ENCODE measurements at places on chromosomes 5 and 9.
A peak's percentile ranks its signal among the peaks of the same experiment; 100 is the strongest.

GRCh38 chr5:76790632-76791290, 28.1 kb upstream of the F2RL1 start:
- peak overlapping the region; percentile 66 for H3K27ac ChIP-seq
- H3K4me1 ChIP-seq, result peaks cover 32% of the 10 kb centered on the region
- DNase-seq, result no peak
- H3K4me3 ChIP-seq, result no peak overlapping the region
- no peaks in the 10 kb centered on the region for H3K27me3 ChIP-seq

GRCh38 chr5:115350894-115351293, 54.4 kb upstream of the CCDC112 start:
- H3K27ac ChIP-seq, result no peak overlapping the region
- no peaks in the 10 kb centered on the region for H3K36me3 ChIP-seq
- no peak overlapping the region for H3K4me3 ChIP-seq
- H3K27me3 ChIP-seq, result no peaks in the 10 kb centered on the region

- no peak for DNase-seq
- H3K27ac ChIP-seq, result no peak overlapping the region
- no peak overlapping the region for H3K4me3 ChIP-seq
- H3K4me1 ChIP-seq, result no peaks in the 10 kb centered on the region
- no peaks in the 10 kb centered on the region for H3K36me3 ChIP-seq
- peaks cover 13% of the 10 kb centered on the region for H3K27me3 ChIP-seq
Observed at GRCh38 chr9:19663570-19663969, 125.3 kb downstream of the SLC24A2 start.

- H3K27me3 ChIP-seq, result no peaks in the 10 kb centered on the region
- no peak overlapping the region for H3K4me3 ChIP-seq
- H3K27ac ChIP-seq, result no peak overlapping the region
- H3K4me1 ChIP-seq, result peaks cover 9% of the 10 kb centered on the region
Observed at GRCh38 chr9:132062806-132063205, 16.9 kb downstream of the MED27 start.

DNA sequence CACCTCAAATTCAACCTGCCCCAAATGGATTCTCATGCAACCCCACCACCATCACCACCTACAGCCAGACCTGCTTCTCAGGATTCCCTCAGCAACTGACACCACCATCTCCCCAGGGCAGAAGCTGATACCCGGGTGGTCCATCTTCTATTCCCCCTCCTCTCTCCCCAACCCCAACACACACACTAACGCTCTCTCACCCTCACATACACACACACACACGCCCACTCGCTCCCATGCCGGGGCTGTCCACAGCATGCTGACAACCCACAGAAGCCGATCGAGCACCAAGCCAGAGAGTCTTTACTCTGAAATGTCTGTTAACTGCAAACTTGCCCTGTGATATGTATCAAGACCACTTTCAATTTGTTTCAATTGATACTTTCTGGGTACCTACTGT, 28.4 kb downstream of the B4GALT1 start:
- peaks cover 65% of the 10 kb centered on the region for H3K4me1 ChIP-seq
- no peak for DNase-seq
- no peaks in the 10 kb centered on the region for H3K27me3 ChIP-seq

DNA sequence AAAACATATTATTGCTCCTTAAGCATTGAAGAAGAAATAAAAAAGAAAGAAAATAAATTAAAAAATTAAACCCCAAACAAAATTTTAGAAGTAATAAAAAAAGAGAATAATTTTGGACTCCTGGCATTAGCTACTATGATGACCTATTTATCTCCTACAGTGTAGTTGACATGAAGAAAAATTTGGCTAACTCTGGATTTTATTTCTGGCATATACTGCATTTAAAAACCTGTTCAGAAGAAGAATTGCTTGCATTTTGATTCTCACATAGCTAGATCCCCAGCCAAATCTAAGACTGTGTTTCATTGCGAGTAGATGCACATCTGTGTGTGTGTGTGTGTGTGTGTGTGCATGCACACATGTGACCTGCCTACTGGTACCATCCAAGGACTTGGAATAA, 30.1 kb upstream of the GABRG2 start:
- H3K36me3 ChIP-seq, result no peaks in the 10 kb centered on the region
- H3K4me3 ChIP-seq, result no peak overlapping the region
- no peak overlapping the region for H3K27ac ChIP-seq
- no peaks in the 10 kb centered on the region for H3K4me1 ChIP-seq
- no peaks in the 10 kb centered on the region for H3K27me3 ChIP-seq
- DNase-seq, result no peak

DNA sequence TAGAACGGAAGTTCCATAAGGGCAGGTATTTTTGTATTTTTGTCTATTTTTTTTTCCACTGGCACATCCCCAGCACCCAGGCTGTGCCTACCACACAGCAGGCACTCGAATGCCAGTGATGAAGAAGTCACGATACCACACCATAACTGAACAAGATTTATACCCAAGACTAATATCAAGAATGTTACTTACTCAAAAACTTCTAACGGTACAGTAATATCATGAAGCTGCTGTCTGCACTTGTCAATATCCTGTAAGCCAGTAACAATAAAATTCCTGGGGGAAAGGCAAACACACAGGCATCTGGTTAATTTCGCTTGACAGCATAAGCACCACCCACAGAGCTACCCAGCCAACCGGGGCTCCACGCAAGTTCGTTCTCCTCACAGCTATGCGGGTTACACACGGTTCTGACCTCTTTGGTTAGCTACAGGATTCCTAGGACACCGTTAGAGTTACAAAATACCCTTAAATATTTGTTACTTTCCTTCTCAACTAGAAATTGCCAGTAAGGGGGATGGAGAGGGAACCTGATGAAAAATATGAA, 1.3 kb downstream of the MED10 start:
- H3K27ac ChIP-seq, result peak overlapping the region; percentile 98
- H3K27me3 ChIP-seq, result peaks cover 3% of the 10 kb centered on the region
- DNase-seq, result no peak
- peaks cover 41% of the 10 kb centered on the region for H3K36me3 ChIP-seq

DNA sequence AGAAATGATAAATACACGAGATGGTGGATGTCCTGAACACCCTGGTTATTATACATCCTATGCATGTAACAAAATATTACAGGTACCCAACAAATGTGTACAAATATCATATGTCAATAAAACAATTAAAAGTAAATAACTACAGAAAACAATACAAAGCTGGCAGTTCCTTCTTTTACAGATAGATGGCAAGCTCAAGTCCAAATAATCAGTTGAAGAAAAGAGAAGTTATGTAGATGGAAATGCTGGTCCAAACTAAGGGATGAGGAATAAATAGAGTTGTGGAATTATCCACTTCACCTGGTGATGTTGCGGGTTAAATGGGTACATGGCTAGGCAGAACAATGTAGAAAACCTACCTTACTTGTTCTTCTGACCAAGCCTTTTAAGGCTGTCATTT, 79.4 kb downstream of the PALM2AKAP2 start:
- no peaks in the 10 kb centered on the region for H3K27me3 ChIP-seq
- no peaks in the 10 kb centered on the region for H3K36me3 ChIP-seq
- H3K4me3 ChIP-seq, result no peak overlapping the region
- peaks cover 19% of the 10 kb centered on the region for H3K4me1 ChIP-seq
- no peak for DNase-seq

DNA sequence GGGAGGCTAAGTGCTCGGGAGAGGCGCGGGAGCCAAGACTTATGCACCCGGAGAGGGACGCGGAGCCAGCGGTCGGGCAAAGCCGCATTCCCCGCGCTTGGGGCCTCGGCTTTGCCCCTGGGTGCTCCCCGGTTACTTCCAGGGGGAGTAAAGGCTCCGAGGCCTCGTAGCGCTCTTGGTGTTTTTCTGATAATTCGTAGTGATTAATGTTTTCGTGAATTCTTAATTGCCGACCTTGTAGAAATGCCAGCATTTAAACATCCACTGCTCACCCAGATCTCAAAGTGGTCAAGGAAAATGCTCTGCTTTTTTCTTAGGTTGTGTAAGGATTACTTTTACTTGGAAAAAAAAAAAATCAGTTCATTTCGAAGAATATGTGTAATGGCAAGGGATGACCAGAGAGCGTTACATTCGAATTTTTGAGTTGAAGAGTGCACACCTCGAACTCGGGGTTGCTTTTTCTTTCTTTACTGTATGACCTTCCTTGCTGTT, 654 bp upstream of the TUT7 start:
- peaks cover 3% of the 10 kb centered on the region for H3K27me3 ChIP-seq
- H3K27ac ChIP-seq, result peak overlapping the region; percentile 95

GRCh38 chr5:37807015-37807414, 32.8 kb downstream of the GDNF start:
- no peak for DNase-seq
- peaks cover 6% of the 10 kb centered on the region for H3K4me1 ChIP-seq
- H3K4me3 ChIP-seq, result no peak overlapping the region
- H3K27me3 ChIP-seq, result peaks cover 7% of the 10 kb centered on the region

DNA sequence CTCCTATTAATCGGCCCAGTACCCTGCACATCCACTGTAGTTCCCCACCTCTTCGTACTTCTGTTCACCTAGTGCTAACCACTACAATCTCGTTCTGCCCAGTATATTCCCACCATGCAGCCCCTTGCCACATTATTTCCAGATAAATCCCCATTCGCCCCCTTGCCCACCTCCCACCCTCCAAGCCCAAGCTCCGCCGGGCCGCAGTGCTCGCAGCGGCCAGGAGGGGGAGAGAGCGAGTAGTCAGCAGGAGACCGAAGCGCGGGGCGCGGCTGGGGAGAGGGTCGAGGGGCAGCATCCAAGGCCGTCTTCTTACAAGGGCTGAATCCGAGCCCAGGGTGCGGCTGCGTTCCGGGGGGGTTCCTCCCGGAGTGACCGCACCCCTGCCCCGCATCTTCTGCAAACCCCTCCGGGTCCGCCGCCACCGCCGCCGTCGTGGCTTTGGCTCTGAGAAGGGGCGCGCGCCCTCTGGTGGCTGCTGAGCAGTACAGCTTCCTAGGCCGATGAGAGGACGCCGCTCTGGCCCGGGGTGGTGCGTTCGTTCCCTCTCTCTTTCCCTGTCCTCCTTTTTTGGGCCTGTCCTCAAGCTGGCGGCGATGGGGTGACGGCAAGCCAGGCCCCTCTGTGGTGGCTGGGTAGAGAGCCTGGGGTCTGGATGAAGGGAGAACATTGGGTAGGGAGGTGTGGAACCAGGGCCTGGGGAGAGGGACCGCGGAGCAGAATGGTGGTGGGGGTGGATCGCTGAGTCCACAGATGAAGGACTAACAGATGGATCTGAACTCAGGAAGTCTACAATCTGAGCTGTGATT, 30.0 kb upstream of the PSD2 start:
- H3K36me3 ChIP-seq, result no peaks in the 10 kb centered on the region
- peak overlapping the region; percentile 79 for H3K4me3 ChIP-seq
- H3K4me1 ChIP-seq, result peaks cover 31% of the 10 kb centered on the region
- H3K27me3 ChIP-seq, result peaks cover 33% of the 10 kb centered on the region
- H3K27ac ChIP-seq, result peak overlapping the region; percentile 55
- DNase-seq, result peak; percentile 91

GRCh38 chr9:224026-224425, 9.4 kb downstream of the DOCK8 start:
- no peak overlapping the region for H3K4me3 ChIP-seq
- no peaks in the 10 kb centered on the region for H3K36me3 ChIP-seq
- DNase-seq, result no peak
- H3K4me1 ChIP-seq, result peaks cover 9% of the 10 kb centered on the region

- H3K27ac ChIP-seq, result no peak overlapping the region
- H3K4me1 ChIP-seq, result no peaks in the 10 kb centered on the region
- no peak for DNase-seq
- no peaks in the 10 kb centered on the region for H3K27me3 ChIP-seq
- H3K4me3 ChIP-seq, result no peak overlapping the region
- H3K36me3 ChIP-seq, result no peaks in the 10 kb centered on the region
Observed at GRCh38 chr5:14595891-14596290, 14.3 kb downstream of the OTULINL start.

- DNase-seq, result no peak
- peaks cover 26% of the 10 kb centered on the region for H3K4me1 ChIP-seq
- no peak overlapping the region for H3K4me3 ChIP-seq
- no peaks in the 10 kb centered on the region for H3K27me3 ChIP-seq
- no peaks in the 10 kb centered on the region for H3K36me3 ChIP-seq
Observed at GRCh38 chr5:142074006-142074405, 34.6 kb upstream of the NDFIP1 start.

DNA sequence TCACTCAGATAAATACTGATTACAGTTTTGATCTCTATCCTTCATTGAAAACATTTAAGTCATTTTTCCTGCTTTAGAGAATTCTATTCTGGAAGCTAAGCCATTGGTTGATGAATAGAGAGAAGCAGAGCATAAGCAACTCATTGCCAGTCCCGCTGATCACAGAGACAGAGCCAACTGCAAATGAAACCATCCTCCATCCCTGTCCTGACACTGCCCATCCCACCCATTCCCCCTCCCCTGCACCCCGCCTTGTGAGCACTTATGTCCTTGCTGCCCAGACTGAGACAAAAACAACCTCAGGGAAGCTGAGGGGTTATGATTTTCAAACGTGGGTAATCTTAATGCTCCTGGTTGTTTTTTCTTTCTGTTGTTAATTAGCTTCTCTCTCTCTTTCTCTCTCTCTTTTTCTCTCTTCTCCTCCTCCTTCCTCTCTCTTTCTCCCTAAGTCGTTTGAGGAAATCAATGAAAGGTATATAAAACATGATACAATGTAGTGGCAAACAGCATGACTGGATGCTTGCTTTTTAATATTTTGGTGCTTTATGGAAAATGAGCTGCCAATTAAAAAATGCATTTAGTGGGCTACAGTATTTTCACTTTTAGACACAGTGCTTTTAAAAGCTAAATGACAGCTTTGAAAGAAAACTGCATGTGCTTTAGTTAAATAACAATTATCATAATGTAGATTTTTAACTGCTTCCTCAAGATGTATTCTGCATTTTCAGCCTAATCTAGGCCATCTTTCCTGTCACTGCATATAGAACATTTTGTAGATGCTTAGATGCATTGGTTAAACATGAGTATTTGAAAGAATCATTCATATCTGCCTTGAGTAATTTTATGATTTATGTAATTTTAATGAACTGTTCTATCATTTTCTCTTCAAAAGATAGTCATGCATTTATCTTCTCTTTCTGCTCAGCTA, 57.3 kb downstream of the CMYA5 start:
- peaks cover 4% of the 10 kb centered on the region for H3K27me3 ChIP-seq
- no peak overlapping the region for H3K27ac ChIP-seq
- H3K36me3 ChIP-seq, result no peaks in the 10 kb centered on the region
- no peak overlapping the region for H3K4me3 ChIP-seq

DNA sequence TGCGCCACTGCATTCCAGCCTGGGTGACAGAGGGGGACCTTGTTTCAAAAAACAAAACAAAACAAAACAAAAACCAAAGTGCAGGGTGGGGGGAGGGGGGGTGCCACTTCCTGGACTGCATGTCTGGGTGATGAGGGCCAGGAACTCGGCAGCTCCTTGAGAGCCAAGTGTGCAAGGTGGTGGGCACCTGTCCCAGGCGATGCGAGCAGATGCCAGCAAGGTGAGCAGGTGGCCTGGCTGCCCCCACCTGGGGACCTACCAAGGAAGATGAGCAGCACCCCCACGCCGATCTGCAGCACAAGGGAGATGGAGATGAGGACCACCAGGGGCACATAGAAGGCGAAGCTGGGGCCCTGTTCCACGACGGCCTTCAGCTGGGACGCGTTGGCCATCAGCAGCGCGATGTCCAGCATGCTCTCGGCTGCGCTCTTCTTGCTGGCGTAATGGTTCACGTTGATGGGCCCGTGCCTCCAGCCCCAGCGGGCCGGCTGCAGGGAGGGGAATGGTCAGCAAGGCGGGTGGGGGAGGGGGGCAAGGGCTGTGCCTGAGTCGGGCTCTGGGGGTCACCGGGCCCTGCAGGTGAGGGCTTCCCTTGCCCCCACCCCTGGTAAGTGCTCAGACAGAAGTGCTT, 7.8 kb downstream of the NINJ1 start:
- no peak overlapping the region for H3K27ac ChIP-seq
- peaks cover 11% of the 10 kb centered on the region for H3K4me1 ChIP-seq
- no peak overlapping the region for H3K4me3 ChIP-seq
